ENCODE measurements at places on chromosomes 7 and 10.
A peak's percentile ranks its signal among the peaks of the same experiment; 100 is the strongest.

DNA sequence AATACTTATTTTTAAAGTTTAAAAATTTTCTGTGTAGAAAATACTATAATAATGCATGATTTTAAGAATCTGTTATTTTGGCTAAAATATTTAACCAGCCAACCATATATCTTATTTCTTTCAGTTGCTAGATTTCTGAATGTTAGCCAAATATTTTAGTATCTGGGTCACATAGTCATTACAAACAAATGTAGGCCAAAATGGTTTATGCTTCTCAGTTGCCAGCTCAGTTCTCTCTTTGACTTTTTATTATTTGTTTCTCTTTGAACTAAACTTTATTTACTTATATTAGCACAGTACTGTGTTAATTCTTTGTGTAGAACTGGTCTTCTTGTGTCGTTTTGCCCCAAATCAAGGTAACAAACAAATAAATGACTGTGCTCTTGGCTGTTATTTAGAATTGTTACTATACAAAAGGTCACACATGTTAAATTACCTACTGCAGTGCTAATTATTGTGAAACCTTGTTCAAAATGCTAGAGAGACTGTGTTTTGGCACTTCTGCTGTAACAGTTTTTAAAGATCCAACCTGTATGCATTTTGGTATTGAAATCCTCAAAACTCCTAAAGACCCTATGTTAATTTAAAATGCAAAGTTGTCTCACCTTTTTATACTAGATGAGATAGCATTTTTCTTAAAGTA, 39.8 kb downstream of the ZEB1 start:
- DNase-seq: no peak

- DNase-seq: no peak
Measured at GRCh38 chr10:14554491-14555205, 220.0 kb downstream of the FAM107B start.

GRCh38 chr10:74177140-74177677, 26.2 kb downstream of the ADK start:
- no peak for DNase-seq

DNA sequence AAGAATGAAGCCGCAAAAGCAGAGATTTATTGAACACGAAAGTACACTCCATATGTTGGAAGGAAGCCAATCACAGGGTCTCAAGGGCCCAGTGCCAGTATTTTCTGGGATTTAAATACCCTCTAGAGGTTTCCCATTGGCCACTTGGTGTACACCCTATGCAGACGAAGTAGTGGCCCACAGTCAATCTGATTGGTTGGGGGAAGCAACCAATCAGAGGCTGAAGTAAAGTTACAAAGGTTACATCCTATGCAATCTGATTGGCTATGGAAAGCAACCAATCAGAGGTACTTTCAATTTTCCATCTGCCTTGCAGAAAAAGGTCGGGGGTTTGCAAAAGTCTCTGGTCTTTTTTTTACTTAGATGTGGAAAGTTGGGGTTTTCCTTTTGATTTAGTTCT, 481.3 kb upstream of the NRP1 start:
- DNase-seq: no peak

- DNase-seq: no peak
Measured at GRCh38 chr10:110425684-110426293, 71.9 kb upstream of the DUSP5 start.

DNA sequence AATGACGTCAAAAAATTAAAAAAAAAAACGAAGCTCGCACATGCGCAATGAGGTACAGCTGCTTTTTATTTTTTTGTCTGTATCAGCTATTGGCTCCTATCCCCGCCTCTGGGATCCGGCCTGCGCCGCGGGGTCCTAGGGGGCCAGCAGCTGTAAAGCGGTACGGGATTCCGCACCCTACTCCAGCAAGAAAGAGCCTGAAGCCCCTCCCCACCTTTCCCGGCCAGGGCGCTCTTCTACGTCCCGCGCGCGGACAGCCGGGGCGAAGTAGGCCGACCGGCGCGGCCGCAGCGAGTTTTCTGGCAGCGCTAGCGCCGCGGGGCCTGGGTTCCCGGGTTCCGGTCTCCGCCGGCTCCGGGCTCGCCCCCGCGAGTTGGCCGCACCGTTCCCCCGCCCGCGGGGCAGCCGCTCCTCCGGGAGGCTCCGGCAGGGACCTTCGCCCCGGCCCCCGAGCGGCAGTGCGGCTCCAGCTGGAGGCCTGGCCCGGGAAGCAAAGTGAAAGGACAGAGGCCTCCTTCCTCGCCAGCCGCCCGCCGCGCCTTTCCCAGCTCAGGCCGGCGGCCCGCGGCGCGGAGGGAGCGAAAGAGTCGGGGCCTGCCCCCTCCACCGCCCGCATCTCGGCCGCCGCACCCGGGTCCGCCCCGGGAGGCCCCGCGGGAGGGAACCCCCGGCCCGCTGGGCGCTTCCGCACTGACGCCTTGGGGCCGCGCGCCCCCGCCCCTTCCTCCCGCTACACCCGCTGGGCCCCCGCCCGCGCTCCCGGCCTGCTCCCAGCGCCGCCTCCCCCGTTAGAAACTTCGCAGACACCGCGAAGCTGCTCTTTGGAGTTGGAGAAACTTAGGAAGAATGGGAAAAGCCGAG, 4.7 kb upstream of the SPAG6 start:
- peak; percentile 5 for DNase-seq

Measured in DMS153 (cell line).